CD4-positive, alpha-beta T cell (primary cell): ENCODE measurements at places on chromosomes 6 and 20.

GRCh38 chr6:132344811-132345210 lies 56.5 kb downstream of the MOXD1 start:
- H3K27me3 ChIP-seq, result no peaks in the 10 kb centered on the region
- no peaks in the 10 kb centered on the region for H3K36me3 ChIP-seq
- H3K4me3 ChIP-seq, result no peak overlapping the region

- H3K27me3 ChIP-seq, result no peaks in the 10 kb centered on the region
- no peak overlapping the region for H3K27ac ChIP-seq
- peaks cover 44% of the 10 kb centered on the region for H3K36me3 ChIP-seq
- DNase-seq, result peak; percentile 4
- no peaks in the 10 kb centered on the region for H3K4me1 ChIP-seq
These were observed 8.8 kb downstream of the CDKAL1 start for GRCh38 chr6:20542927-20543602.

- no peak for DNase-seq
- no peaks in the 10 kb centered on the region for H3K36me3 ChIP-seq
- H3K27ac ChIP-seq, result no peak overlapping the region
- H3K4me3 ChIP-seq, result no peak overlapping the region
- H3K4me1 ChIP-seq, result no peaks in the 10 kb centered on the region
These were observed 102.9 kb downstream of the EDN1 start for GRCh38 chr6:12393100-12393499.

- DNase-seq, result no peak
- H3K27ac ChIP-seq, result no peak overlapping the region
- no peak overlapping the region for H3K4me3 ChIP-seq
- H3K36me3 ChIP-seq, result no peaks in the 10 kb centered on the region
- no peaks in the 10 kb centered on the region for H3K4me1 ChIP-seq
These were observed 381.9 kb upstream of the CITED2 start for GRCh38 chr6:139756381-139756780.

DNA sequence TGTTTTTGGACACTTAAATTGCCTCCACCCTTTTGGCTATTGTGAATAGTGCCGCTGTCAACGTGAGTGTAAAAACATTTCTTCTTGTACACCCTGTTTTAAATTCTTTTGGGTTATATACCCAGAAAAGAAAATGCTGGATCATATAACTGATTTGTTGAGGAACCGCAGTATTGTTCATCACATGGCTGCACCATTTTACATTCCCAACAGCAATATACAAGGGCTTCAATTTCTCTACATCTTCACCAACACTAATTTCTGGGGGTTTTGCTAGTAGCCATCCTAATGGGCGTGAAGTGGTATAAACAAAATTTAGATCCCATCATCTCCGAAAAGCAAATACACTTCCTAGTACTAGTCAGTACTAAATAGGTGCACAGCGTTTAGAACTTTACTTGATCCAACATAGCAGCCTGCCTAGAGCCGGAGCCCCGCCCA lies 579 bp upstream of the BPHL start:
- no peaks in the 10 kb centered on the region for H3K27me3 ChIP-seq
- H3K36me3 ChIP-seq, result peaks cover 19% of the 10 kb centered on the region
- DNase-seq, result no peak
- peak overlapping the region; percentile 67 for H3K4me3 ChIP-seq
- H3K27ac ChIP-seq, result peak overlapping the region; percentile 91
- H3K4me1 ChIP-seq, result peaks cover 15% of the 10 kb centered on the region

GRCh38 chr20:38184101-38184500 lies 19.0 kb upstream of the TGM2 start:
- no peak overlapping the region for H3K4me3 ChIP-seq
- H3K27ac ChIP-seq, result no peak overlapping the region
- no peaks in the 10 kb centered on the region for H3K4me1 ChIP-seq

DNA sequence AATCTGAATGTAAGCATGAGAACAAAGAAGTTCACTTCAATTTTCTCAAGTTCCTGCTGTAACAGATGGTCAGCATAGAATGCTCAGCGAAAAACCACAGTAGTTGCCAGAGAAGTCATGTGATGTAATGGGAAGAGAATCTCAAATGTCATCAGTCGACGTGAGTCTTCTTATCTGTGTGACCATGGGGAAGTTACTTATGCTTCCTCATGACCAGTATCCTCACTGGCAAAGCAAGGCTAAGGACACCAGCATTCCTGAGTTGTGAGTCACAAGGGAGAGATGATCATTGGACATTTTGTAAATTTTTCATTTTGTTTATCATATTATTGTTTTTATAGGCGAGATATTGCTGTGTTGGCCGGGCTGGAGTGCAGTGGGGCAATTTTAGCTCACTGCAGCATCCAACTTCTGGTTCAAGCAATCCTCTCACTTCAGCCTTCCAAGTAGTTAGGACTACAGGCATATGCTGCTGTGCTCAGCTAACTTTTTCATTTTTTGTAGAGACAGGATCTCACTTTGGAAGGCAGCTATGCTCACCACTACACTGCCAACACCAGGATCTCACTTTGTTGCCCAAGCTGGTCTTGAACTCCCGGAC lies 21.9 kb downstream of the SGK1 start:
- H3K4me1 ChIP-seq, result no peaks in the 10 kb centered on the region
- peak; percentile 56 for DNase-seq

GRCh38 chr20:14566505-14566904 lies 229.1 kb upstream of the FLRT3 start:
- H3K4me3 ChIP-seq, result no peak overlapping the region
- no peak for DNase-seq
- no peaks in the 10 kb centered on the region for H3K27me3 ChIP-seq
- H3K27ac ChIP-seq, result no peak overlapping the region
- no peaks in the 10 kb centered on the region for H3K4me1 ChIP-seq
